ENCODE measurements at places on chromosomes 7 and 10.

GRCh38 chr7:158186864-158187693 is 400.5 kb downstream of the PTPRN2 start:
- H3K4me1 ChIP-seq: no peaks in the 10 kb centered on the region
- no peaks in the 10 kb centered on the region for H3K27me3 ChIP-seq
- H3K36me3 ChIP-seq: no peaks in the 10 kb centered on the region

DNA sequence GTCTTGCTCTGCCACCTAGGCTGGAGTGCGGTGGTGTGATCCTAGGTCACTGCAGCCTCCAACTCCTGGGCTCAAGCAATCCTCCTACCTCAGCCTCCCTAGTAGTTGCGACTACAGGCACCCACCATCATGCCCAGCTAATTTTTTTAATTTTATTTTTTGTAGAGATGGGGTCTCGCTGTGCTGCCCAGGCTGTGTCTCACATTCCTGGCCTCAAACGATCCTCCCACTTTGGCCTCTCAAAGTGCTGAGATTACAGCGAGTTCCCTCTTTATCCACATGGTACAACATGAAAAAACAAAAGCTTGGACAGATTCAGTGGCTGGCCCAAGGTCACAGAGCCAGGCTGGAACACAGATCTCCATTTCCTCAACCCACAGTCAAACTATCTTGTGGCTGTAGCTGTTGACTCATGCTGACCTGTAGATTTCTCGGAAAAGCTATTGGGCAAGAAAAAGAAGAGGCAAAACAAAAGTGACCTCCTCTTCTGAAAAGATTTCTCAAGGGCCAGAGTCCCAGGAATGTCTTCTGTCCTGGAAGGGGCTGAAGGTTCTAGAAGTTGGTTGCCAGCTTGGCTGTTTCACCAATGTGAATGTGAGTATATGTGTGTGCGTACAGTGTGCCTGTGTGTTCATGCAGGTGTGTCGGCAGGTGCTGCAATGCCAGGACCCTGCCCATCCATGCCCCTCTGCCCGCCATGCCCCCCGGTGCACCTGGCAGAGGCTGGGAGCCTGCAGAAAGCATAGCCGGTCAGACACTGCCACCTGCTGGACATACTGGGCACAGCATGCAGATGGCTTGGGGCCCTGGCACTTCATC is 28.4 kb downstream of the TMEM130 start:
- DNase-seq: peak; percentile 77
- no peak overlapping the region for H3K27ac ChIP-seq
- H3K36me3 ChIP-seq: no peaks in the 10 kb centered on the region
- no peak overlapping the region for H3K4me3 ChIP-seq
- H3K27me3 ChIP-seq: peaks cover 4% of the 10 kb centered on the region

DNA sequence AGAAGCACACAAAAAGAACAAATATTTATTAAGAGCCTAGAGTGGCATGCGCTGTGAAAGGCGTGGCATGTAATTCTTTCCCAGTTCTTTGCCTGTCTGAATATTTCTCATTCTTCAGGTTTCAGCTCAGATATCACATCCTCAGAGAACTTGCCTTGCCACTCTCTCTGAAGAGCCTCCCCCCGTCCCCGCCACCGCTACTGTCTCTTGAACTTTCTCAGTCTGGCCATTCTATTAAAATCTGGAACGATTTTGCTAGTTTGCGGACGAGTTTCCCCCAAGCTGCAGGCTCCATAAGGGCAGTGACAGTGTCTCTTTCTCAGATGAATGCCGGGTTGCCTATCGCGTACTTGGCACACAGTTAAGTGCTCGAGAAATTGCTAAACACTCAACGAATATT is 787 bp upstream of the PLEKHA1 start:
- peaks cover 19% of the 10 kb centered on the region for H3K4me1 ChIP-seq
- no peak for DNase-seq
- peaks cover 29% of the 10 kb centered on the region for H3K27me3 ChIP-seq

- no peaks in the 10 kb centered on the region for H3K4me1 ChIP-seq
- no peak overlapping the region for H3K27ac ChIP-seq
- H3K27me3 ChIP-seq: peaks cover 3% of the 10 kb centered on the region
- H3K36me3 ChIP-seq: no peaks in the 10 kb centered on the region
- H3K4me3 ChIP-seq: no peak overlapping the region
Measured at GRCh38 chr10:112352044-112352443, 21.9 kb upstream of the ACSL5 start.

- H3K36me3 ChIP-seq: no peaks in the 10 kb centered on the region
- H3K4me1 ChIP-seq: no peaks in the 10 kb centered on the region
- H3K27ac ChIP-seq: no peak overlapping the region
- no peak for DNase-seq
Measured at GRCh38 chr10:33803248-33803647, 468.8 kb upstream of the NRP1 start.

GRCh38 chr10:94076325-94076841 is 82.7 kb downstream of the PLCE1 start:
- no peak overlapping the region for H3K27ac ChIP-seq
- H3K27me3 ChIP-seq: no peaks in the 10 kb centered on the region
- H3K4me3 ChIP-seq: no peak overlapping the region
- no peak for DNase-seq
- H3K4me1 ChIP-seq: no peaks in the 10 kb centered on the region
- no peaks in the 10 kb centered on the region for H3K36me3 ChIP-seq

Measured in activated naive CD8-positive, alpha-beta T cell treated with anti-CD3 and anti-CD28 coated beads, Interleukin-2, amount 10 ng/mL, durations not matched to agents 7 days and 5 days (primary cell).